ENCODE measurements at places on chromosomes 2 and 18. TPM values are rescaled to one million over a fixed set of nuclear protein-coding genes. Genes with fewer than 3 reads are reported as not detected.

GRCh38 chr2:86623494-86624266, at the start of gene RNF103:
TSS of gene RNF103 (minus strand) at chr2:86623865. CDS start at chr2:86622886, 979 bp downstream.
- peak; percentile 97 for DNase-seq

ABCA12 gene
- polyA plus RNA-seq, result not detected

UNC50 gene
- 48.5 TPM for polyA plus RNA-seq

CDH7 gene
- polyA plus RNA-seq, result not detected

DNA sequence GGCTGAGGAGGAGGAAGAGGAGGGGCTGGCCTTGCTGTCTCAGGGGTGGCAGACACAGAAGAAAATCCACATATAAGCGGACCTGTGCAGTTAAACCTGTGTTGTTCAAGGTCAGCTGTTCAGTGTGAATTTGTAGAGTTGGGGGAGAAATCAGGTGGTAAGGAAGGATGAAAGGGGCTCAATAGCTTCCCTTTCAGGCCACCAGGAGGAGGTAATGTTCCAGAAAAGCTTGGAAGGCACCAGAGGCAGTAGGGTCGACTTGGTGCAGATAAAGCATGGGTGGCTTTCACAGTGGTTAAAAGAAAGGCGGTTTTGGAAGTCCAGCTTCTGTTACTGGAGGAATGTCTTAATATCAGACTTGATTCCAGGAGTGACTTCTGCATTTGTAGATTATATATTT, 167.4 kb downstream of the THSD7B start:
- DNase-seq, result no peak

- no peak for DNase-seq
Observed at GRCh38 chr2:8257502-8257901, 424.4 kb upstream of the ID2 start.

Measured in psoas muscle (tissue), 8 donors.